ENCODE measurements at places on chromosomes 11 and 22.
A peak's percentile ranks its signal among the peaks of the same experiment; 100 is the strongest.

- DNase-seq, result no peak
These were observed 45.6 kb upstream of the HIPK3 start for GRCh38 chr11:33211580-33211979.

- peak; percentile 68 for DNase-seq
These were observed 252.7 kb downstream of the TMEM135 start for GRCh38 chr11:87290304-87290922.

GRCh38 chr22:36700711-36701670 lies 2.6 kb downstream of the CACNG2 start:
- no peak for DNase-seq

DNA sequence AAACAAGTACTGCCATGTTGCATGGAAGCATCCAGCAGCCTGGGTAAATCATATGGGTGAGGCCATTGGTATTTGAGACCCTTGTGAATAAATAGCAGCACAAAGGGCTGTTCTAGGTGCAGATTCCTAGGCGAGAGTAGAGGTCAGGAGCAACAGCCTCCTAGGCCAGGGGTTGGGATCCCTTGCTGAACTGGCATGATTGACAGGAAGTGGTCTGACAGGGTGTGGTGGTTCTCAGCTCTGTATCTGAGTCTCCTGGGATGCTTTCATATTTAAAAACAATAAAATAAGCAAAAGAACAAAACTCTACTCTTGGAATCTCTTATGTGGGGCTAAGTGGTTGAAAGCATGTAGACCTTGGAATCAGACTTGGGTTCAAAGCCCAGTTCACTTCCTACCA lies 35.8 kb downstream of the INSC start:
- no peak for DNase-seq

- no peak for DNase-seq
These were observed 12.8 kb downstream of the TNRC6B start for GRCh38 chr22:40190501-40190900.

DNA sequence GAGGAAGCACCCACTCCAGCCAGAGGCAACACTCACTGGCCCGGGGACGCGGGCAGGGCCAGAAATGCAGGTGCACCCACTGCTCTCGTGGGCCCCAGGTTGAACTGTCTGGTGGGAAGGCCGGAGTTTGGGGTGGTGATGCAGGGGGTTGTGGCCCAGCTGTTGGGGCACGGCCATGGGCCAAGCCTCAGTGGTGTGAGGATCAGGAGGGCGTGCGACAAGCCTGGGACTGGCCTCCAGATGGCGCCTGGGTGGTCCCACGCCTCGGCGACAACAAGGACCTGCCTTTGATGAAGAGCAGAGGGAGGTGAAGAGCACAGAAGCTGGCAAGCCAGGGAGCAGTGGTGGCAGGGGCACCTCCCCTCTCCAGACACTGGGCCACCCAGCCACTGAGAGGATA lies 240.8 kb downstream of the BRD1 start:
- DNase-seq, result no peak

DNA sequence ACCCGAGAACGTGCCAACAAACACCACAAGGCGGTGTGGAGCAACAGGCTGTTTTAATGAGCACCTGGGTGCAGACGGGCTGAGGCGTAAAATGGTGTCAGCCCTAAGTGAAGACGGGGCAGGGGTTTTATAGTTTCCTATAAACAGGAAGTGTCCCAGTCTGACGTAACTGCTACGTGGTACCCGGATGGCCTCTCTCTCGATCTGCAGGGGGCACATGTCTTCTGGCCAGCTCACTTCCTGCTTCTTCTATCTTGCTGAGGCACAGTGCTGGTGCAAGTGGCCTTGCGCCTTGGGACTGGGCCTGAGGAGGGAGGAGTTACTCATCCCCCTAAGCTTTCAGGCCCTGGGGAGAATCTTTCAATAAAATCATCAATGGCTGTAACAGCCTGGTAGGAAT lies 20.9 kb downstream of the OOSP3 start:
- DNase-seq, result no peak
